ENCODE measurements at places on chromosomes 4 and X.
A peak's percentile ranks its signal among the peaks of the same experiment; 100 is the strongest.

GRCh38 chr4:176805155-176805554 is 12.4 kb upstream of the VEGFC start:
- DNase-seq = no peak

DNA sequence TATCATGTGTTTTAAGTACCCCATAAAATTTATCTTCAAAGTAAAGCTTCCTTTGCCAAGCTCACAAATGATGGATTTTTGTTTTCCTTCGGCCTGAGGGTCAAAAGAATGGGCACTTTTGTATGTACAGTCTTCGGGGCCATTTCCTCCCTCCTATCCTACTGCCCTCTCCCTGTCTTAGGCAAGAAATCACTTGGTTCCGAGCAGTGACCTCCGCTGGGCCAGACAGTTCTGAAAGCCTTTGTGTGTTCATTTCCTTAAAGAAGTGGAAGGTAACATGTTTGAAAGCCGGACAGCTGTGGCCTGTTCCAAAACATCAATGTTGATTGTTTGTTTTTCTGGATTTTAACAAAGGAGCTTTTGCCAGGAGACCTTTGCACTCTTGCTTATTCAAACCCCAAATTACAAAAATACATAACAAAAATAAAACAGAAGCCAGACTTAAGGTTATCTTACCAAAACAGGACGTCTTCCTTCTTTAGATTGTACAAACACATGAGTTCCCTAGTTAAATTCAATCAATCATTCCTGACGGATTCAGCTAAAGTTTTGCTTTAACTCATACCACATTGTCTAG is 110.6 kb upstream of the LIMCH1 start:
- DNase-seq = no peak

- no peak for DNase-seq
Measured at GRCh38 chrX:153734871-153735270, 10.2 kb downstream of the ABCD1 start.

- DNase-seq = peak; percentile 79
Measured at GRCh38 chr4:4457803-4458553, 71.1 kb downstream of the NSG1 start.

- no peak for DNase-seq
Measured at GRCh38 chr4:46124773-46125413, 1.0 kb upstream of the GABRG1 start.

DNA sequence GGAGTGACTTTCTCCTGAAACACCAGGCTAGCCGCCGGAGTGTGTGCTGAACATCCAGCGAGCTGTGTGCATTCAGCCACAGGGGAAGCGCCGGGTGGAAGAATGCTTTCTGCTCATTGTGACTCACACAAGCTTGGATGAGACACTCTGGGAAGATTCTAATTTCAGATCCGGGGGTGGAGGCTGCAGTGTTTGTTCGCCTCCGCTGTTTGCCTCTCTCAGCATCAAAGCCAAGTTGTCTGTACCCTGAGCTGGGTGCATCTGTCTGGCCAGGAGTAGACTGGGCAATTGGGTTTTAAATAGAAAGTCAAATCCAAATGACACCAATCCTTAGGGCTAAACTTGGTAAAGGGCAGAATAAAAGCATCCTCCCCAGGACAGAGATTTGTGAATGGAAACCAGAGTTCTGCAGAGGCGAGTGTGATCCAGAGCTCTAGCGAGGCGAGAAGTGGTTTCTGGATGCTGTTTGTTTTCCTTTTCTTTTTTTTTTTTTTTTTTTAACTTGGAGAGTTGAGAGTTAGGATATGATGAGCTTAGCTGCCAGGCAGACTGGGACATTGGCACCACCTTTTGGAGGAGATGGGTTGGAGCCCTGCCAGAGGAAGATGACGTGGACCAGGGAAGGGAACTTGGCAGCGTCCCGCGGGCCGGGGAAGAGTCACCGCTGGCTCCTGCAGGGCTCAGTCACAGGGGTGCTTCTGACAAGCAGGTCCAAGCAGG is 196.0 kb upstream of the PSAPL1 start:
- peak; percentile 91 for DNase-seq

- DNase-seq = no peak
Measured at GRCh38 chrX:24113181-24113580, 36.3 kb upstream of the ZFX start.

- peak; percentile 16 for DNase-seq
Measured at GRCh38 chrX:110346681-110347080, 12.0 kb upstream of the RTL9 start.

- no peak for DNase-seq
Measured at GRCh38 chrX:139287155-139287924, 243.2 kb upstream of the F9 start.

DNA sequence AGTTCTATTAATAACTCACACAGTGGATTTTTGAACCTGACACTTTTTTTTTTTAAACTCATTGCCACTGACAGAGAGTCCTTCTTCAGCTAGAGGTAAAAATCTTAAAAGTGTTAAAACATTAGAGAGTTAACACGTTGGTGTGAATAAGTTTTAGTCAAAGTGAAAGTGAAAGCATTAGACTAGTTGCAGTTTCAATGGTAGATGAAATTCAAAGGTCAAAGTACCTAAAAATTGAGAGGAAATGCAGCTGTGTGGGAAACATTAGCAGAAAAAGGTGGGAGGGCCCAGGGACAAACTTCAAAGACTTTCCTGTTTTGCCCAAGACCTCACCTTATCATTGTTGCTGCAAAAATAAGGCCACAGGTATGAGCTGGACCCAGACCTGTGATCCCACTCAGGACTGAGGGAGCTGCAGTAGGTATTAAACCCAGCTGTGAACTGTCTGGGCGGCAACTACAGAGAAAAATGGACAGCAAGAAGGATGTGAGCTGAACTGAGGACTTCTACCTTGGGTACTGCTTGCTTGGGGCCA is 17.6 kb upstream of the GABRA4 start:
- no peak for DNase-seq

DNA sequence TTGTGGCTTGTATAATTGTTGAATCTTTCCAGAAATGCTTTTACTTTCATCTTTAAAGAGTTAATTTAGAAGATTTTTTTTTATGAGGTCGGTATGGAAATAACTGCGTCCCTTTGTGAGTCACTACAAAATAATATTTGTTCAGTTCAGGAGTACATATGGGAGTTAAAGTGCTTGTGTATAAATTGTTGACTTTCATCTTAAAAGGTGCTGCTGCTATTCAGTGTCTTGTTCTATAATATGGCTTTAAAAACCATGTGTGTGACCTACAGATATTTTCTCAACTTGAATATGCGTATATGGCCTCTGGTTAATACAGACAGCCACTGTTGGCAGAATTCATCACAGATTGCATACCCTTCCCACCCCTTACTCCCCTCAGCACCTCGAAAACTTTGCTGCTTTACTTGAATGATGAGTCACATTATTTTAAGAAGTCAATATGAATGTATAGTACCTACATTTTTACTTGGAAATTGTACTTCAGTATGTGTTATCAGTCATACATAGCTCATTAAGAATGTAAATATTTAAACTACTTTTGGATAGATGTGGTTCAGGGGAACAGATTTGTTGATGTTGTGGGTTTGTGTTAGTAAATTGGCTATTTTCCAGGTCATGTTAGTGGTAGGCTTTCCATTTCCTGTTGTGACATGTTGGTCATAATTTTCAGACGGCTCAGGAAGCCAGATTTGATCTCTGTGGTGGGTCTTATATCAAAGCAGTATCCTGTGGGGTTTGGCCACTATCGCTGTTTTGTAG is 1.5 kb downstream of the CLCN3 start:
- DNase-seq = peak; percentile 66

DNA sequence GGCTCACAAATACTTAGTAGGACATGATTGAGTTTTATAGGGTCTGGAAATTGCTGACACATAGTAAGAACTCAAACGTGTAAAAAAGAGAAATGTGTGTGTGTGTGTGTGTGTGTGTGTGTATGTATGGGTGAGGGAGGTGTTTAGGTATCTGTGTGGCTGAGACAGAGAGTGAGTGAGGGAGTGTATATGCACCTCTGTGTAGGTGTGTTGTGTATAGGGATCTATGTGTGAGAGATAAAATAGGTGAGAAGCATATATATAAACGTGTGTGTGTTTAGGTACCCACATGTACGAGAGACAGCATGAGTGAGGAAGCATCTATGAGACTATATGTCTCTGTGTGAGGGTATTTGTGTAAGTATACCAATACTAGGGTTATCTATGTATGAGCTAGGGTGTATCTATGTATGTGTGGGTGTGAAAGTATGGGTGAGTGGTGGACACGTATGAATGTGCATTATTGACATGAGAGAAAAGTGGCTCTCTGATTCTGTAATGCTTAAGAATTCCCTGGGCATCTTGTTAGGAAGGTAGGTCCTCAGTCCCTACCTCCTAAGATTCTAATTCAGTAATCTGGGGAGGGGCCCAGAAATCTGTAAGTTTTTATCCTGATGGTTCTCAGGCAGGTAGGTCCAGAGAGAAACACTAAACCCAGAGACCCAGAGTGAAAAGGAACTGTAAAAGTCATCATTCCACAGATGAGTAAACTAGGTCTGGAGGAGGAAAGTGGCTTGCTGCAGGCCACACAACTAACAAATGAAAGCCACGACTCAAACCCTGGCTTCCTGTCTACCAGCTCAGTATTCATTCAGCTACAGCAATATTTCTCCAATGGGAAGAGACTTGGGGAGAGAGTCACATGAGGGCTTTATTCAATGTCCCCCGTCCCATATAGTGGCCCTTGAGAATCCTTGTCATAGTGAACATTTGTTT is 237.0 kb downstream of the IDS start:
- no peak for DNase-seq

- no peak for DNase-seq
Measured at GRCh38 chr4:189237340-189237739, 703.3 kb upstream of the FRG1 start.

DNA sequence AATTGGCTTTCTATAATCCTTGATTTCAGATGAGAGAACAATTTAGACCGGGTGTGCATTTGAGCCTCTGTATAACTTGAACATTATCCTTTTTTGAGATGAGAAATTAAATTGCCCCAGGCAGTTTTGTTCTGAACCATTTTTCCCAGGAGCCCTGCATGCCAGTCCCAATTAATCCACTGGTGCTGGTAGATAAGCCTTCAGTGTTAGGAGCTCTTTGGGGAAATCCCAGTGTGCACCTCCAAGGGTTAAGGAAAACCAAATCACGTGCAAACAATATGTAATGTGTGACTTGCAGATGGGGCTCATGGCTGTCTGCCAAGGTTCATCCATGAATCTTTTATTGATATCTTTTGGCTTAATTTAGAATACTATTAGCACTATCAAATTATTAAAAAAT is 43.2 kb downstream of the KIT start:
- no peak for DNase-seq

DNA sequence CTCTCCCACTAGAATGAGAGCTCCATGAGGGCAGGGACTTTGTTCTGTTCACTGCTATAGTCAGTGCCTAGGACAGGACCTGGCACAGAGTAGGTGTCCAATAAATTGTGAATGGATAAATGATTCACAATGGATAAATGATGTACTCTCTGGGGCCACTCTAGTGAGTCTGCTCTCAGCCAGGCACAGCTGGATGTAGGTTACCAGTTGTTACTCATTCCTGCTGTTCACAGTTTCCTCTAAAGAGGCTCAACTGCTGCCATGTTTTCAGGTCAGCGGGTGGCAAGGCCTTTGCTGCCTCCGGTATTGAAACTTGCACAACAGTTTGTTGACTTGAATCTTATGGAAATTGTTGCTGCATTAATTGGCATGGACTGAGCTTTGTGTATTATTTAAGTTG is 99.1 kb downstream of the NHSL2 start:
- DNase-seq = no peak

GRCh38 chrX:134313418-134313817 is 76.4 kb downstream of the CCDC160 start:
- no peak for DNase-seq

GRCh38 chr4:84171871-84172270 is 327.2 kb downstream of the NKX6-1 start:
- DNase-seq = no peak

DNA sequence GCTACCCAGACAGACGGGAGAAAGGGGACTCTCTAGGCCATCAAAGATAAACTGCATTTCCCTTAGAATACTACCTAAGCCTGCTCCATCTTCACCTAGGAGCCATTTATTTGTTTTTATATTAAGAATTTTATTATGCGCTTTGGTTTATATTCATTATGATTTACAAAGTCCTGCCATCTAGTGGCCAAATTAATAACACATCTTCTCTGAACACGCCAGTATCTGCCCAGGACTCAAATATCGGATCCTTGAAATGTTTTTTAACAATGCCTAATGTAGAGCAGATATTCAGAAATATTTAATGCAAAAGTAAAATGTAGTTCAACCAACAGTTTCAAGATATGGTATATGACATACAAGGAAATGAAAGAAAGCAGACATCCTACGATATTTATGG is 20.8 kb upstream of the PRPS2 start:
- DNase-seq = no peak

GRCh38 chr4:15063341-15063740 is 61.1 kb downstream of the CPEB2 start:
- peak; percentile 40 for DNase-seq

DNA sequence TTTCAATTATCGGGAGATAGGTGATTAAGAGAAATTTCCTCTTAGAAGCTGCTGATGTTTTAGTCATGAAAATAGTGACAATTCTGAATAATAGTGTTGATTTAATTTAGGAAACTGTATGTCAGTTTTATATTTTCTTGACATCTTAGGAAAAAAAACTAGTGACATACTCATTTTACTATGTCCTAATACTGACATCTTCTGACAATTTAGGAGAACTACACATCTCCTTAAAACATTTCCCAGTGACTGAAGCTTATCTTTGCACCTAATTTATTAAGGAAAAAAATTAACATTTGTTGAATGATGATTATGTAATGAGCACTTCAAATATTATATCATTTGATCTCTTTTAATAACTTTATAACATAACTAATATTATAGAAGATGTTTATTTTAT is 42.0 kb upstream of the RBMXL3 start:
- DNase-seq = no peak

GRCh38 chrX:320126-320783 is 1.7 kb upstream of the GTPBP6 start:
- DNase-seq = no peak

- no peak for DNase-seq
Measured at GRCh38 chr4:8837181-8837841, 34.3 kb downstream of the HMX1 start.

DNA sequence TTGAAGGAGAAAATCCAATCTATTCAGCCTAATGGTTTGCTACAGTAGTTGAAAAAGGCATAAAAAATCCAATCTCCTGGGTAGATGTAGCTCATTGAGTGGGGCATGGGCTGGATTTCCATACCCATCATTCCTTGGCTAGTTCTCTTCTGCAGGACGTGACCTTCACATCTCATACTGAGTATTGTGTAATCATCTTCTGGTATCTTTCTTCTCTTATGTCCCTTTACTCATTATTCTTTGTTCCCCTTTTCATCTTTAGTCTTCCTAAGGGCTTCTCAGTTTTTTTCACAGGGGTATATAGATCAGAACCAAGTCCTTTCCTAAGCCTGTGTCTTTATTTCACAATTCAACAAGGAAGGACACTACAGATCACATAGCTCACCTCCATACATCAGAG is 727.6 kb upstream of the MAGEB2 start:
- DNase-seq = no peak

DNA sequence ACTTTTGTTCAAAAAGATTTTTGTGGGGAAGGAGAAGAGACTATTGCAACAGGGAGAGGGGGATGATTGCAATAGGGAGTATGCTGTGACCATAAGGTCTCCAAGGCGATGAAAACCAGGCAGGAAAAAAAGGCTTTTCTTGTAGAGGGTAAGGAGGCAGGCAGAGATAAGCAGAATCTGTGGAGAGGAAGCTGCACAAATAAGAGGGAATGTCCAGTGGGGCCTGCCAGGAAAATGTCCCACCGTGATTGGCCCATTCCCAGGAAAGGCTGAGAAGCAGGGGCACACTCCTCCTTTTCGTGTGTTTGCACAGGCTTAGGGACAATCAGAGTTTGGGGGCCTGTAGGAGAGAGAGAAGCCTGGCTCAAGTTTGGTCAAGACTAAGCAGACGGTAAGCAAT is 29.1 kb downstream of the SPACA5 start:
- DNase-seq = no peak

Measured in brain microvascular endothelial cell (primary cell).